NCI-H446 treated with DMSO at 0.1 percent for 48 hours (cell line): ENCODE measurements at places on chromosomes 16 and 17.
A peak's percentile ranks its signal among the peaks of the same experiment; 100 is the strongest.

- peak; percentile 80 for DNase-seq
Measured at GRCh38 chr17:44901411-44901921, 2.2 kb upstream of the EFTUD2 start.

DNA sequence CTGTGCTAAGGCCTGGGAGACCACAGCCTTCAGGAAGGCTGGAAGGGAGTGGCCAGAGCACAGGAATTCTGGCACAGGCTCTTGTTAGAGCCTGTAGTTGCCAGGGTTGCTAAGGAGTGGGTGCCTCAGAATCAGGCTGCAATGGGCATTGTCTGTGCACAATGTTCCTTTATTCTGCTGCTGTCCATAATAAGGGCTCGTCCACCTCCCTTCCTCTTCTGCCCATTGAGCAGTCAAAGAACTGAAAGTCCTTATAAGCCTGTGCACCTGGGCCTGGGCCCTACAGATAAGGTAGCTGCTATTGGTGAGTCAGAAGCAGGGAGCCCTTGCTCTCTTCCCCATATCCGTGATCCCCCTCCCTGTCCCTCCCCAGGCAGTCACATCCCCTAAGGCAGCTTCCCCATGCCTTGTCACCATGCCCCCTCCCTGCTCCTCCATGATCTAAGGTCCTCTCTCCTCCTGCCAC, 5.4 kb upstream of the CNGB1 start:
- no peak for DNase-seq

DNA sequence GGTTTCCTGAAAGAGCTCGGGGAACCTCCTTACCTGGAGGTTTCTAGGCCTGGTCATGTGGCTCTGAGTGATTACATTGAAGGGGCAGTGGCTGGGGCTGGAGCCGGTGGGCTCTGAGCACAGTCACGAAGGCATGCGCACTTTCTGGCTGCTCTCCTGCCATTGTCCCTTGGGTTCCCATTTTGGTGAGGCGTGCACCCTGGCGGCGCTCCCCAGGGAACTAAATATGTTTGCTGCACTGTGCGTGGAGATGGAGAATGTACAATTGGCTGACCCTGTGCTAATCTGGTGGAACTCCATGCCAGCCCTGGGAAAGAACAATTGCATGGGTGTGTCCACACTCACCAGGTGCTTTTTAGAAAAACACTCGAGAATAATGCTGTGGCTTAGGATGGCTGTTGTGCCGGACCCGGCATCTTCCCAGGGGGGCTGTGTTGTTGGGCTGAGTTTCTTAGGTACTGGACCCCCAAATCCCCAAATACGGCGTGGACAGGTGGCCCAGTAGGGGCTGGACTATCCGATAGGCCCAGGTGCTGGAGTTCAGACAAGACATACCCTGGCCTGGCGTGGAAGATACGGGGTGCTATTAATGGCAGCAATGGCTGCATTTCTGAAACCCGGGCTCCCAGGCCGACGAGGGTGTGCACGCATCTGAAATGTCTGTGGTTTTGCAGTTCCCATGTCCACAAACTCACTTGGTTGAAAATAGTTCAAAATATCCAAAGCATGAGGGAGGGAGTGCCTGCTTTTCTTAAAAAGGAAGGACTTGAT, 230.5 kb downstream of the SEC14L1 start:
- no peak for DNase-seq

- no peak for DNase-seq
Measured at GRCh38 chr17:32323046-32323445, 18.9 kb downstream of the C17orf75 start.

GRCh38 chr16:72848759-72849664, 198.9 kb downstream of the ZFHX3 start:
- peak; percentile 73 for DNase-seq

GRCh38 chr17:50062293-50063243, 6.7 kb downstream of the ITGA3 start:
- no peak for DNase-seq

DNA sequence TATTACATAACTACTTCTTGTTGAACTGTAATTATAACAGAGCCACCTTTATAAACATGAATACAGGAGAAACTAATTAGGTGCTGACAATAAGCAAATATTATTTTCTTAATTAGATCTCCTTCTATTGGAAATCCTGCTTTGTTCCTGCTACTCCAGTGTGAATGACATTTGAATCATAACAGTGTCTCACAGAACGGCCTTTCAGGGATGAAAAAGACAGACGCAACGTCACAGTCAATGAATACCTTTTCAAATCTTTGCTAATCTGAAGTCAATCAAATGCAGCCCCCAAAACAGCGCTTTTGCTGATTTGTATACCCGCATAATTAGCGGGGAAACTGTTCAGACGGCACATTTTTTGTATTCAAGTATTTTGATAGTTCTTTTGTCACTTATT, 240.4 kb upstream of the CDH8 start:
- DNase-seq, result no peak

- no peak for DNase-seq
Measured at GRCh38 chr16:53202398-53202797, 147.6 kb downstream of the CHD9 start.

GRCh38 chr16:22312897-22313781, 15.9 kb downstream of the POLR3E start:
- no peak for DNase-seq

DNA sequence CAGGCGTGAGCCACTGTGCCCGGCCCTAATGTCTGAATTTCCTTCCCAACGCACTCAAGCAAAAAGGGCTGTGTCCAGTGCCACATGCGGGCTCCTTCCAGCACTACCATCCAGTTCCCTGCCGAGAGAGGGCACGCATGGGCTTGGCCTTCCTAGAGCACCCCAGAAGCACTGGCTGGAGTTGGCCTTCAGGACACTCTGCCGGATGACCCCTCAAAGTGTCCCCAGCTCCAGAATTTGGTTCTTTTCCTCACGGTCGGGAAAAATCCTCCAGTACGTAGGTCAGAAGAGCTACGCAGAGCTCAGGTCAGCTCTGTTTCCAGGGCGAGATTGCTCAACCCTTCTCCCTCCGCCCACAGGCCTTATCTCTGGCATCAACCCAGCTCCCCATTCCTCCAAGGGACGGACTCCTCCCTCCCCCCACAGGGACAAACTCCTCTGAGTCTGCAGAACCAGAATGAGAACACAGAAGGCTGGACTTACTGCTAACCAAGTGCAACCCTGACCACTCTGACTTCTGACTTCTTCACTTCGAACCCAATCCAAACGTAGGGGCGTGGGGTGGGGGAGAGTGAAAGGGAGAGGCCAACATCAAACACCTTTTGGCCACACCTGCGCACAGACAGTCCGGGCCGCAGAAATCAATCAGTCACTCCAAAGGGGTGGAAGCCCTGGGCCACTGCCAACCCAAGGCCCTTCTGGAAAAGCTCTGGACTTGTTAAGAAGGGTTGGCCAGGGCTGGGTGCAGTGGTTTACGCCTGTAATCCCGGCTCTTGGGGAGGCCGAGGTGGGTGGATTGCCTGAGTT, 3.6 kb downstream of the CDC42EP4 start:
- no peak for DNase-seq

GRCh38 chr17:9104370-9105041, 83.2 kb downstream of the NTN1 start:
- DNase-seq, result no peak

DNA sequence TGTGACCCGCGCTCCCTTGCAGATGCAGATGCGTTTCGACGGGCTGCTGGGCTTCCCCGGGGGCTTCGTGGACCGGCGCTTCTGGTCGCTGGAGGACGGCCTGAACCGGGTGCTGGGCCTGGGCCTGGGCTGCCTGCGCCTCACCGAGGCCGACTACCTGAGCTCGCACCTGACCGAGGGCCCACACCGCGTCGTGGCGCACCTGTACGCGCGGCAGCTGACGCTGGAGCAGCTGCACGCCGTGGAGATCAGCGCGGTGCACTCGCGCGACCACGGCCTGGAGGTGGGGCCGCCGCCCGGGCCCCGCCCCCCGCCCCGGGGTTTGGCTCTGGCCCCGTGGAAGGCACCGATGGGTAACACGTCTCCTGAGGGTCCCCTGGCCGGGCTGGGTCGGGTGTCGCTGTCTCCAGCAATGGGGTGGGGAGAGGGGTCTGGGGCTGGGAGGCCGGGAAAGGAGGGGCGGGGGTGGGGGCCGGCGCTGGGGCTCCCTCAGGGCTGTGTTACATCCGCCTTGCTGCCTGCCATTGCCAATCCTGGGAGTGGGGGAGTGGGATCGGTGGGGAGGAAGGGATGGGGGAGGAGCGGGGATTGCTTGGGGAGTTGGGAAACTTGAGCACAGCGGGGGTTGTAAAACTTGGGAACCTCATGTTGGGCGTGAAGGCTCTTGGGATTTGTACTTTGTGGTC, 737 bp downstream of the NUDT16L1 start:
- no peak for DNase-seq

DNA sequence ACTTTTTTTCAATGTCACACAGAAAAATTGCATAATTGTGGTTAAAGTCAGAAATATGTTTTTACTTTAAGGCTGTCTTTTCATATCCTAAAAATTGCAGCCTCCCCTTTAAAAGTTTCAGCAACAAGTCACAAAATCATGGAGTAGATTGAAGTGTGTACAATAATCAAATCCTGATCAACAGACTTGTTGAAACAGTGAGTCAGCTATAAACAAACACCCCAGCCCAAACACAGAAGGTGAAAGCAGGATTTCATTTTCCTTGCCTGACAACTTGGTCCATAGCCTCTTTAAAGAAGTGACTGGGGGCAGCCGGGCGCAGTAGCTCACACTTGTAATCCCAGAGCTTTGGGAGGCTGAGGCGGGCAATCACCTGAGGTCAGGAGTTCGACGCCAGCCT, 59.9 kb downstream of the WNT3 start:
- no peak for DNase-seq

DNA sequence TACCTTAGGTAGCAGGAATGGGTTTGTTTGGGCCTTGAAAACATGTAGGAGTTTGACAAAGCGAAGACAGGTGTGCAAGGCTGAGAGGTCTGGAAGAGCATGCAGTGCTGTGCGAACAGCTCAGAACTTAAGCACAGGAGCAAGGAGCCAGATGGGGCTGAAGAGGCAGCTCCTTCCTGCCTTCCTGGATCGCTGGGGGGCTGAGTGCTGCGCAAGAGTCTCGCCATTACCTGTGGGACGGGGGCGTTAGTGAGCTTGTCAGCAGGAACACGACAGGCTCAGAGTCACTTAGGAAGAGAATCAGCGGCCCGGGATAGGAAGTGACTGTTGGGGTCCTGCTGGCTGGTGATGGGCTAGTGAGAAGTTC, 464 bp upstream of the MRM1 start:
- DNase-seq, result no peak

- no peak for DNase-seq
Measured at GRCh38 chr16:49150341-49150740, 131.3 kb downstream of the CBLN1 start.

GRCh38 chr16:48538746-48539484, 71.1 kb downstream of the N4BP1 start:
- no peak for DNase-seq
